ENCODE measurements at places on chromosomes 2 and 18. TPM values are rescaled to one million over a fixed set of nuclear protein-coding genes. Genes with fewer than 3 reads are reported as not detected.

GRCh38 chr2:158502974-158503373 is 46.2 kb downstream of the PKP4 start:
- peak; percentile 89 for DNase-seq

DNA sequence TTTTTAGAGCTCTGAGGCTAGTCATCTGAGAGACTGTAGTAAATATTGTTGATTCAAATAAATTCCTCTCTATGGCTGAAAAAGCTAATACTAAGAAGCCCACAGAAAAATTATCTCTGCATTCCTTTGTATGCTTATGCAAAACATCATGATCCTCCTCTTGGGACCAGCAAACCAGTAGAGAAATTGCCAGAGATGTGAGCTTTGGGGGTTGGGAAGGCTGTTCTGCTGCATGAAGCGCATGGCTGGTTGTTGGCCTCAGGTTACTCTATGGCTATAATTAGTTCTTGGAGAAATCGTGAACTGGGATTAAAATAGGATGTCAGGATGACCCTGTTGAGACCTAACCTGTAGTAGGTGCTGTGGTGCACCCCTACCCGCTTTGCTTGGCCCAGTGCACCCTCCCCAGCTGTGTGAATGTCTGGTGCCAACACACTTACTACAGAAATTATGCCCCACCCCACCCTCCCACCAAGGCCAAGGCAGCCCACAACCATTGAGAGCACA is 35.5 kb upstream of the C1D start:
- no peak for DNase-seq

DNA sequence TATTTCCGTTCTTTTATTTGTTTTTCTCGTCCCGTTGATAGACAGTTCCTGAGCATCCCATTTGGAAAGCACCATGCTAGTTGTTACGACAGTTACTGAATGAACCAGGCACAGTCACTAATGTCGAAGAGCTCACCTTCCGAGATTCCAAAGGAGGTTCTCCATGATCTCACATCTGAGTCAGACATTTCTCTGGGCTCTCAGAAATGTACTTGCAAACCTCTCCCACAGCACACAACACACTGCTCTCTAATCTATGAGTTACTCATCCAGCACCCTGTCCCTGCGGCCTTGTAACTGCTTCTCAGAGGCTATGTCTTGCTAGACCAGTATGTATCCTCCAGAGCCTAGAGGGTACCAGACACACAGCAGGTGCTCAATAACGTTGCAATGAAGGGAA is 174.7 kb downstream of the DNER start:
- no peak for DNase-seq

DNA sequence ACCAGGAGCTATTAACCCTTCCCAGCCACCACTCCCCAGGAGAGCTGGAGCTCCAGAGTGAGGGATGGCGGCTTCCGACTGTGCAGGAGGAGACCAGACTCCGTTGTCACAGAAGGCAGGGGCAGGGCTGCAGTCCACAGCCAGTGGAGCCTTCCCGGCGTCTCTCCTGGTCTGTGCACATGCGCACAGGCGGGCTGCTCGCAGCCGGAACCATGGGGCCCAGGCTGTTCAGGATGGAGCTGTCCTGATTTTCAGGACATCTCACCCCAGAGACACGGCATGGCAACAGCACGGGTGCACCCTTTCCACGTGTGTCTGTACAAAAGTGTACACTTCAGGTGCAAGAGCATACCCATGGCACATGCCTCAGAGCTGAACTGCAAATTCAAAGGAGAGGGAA is 28.9 kb downstream of the EIPR1 start:
- no peak for DNase-seq

DNA sequence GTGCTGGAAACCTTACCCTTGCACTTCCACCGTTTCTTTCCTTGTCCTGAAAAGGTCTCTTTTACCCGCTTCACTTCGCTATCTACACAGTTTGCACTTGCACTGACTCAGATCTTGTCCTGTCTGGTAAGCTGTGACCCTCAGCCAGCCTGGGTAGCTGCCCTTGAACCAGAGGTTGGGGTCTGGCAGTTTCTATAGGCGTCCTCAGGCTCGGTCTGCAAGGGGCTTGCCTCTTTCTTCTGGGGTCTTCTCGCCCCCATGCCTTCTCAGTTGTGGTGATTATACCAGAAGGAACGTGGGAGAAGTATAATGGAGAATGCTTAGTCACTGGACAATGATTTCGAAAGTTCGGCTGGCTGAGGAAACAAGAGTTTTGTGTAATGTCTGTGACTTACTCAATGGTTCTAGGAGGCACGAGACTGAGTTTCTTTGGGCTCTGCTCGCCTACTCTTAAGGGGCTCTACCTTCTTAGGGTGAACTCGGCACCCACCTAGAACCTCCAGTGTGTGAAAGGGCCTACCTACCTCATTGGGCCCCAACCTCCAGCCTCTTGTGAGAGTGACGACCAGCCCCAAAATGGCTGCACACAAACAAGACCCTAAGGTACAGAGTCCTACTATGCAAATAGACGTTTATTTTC is 6.9 kb upstream of the STAT1 start:
- peak; percentile 94 for DNase-seq

TANC1 gene
- total RNA-seq = 49.9 TPM

DNA sequence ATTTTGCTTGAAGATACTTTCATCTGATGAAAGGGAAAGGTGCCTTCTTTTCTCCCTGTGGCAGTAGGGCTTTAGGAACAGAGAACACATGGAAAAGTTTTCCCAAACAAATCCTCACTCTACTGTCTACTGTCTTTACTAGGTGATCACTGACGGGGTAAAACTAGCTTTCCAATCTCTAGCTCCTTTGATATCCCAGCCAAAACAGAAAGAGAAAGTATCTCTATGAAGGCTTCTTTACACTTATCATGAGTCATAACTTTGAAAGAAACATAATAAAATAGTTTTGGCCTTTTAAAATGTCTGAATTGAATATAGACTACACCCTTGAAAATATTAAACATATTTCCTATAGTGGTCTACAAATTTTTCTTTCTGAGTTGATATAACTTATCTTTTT is 214.5 kb downstream of the DSEL start:
- peak; percentile 72 for DNase-seq

GRCh38 chr2:23409248-23409647 is 24.3 kb downstream of the KLHL29 start:
- no peak for DNase-seq

KLHL30 gene
- total RNA-seq = 0.43 TPM

RAB27B gene
- 3.9 TPM for total RNA-seq

DNA sequence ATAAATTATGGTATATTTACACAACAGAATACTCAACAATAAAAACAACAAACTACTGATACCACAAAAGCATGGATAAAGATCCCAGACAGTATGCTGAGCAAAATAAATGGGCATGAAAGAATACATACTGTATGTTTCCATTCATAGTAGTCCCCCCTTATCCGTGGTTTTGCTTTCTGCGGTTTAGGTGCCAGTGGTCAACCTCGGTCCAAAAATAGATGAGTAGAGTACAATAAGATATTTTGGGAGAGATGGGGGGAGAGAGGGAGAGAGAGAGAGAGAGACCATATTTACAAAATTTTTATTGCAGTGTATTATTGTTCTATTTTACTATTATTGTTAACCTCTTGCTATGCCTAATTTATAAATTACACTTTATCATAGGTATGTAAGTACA is 21.0 kb upstream of the TGFA start:
- DNase-seq = no peak

DNA sequence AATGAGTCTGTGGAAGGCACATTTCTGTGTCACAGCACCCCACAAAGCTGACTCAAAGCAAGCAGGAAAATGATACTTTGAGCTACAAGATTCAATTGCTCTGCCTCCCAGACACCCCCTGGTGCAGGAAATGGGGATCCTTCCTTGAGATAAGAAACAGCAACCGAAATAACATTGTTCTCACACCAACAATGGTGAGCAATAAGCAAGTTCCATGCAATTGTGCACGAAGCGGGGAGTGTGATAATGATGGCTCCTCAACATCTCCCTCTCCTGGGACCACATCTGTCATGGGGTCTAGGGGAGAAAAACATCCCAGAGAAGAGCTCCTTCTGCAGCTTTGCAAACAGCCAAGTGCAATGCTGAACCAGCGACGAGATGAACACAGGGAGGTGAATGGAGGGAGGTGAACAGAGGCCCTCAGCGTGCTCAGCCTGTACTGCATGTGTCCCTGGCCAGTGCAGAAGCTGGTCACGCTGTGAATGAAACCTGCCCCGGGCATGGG is 67.7 kb downstream of the PDCL3 start:
- DNase-seq = no peak

RBM44 gene
- total RNA-seq = 0.97 TPM

GRCh38 chr2:100767810-100768806 is 51.8 kb upstream of the NPAS2 start:
- peak; percentile 37 for DNase-seq

DNA sequence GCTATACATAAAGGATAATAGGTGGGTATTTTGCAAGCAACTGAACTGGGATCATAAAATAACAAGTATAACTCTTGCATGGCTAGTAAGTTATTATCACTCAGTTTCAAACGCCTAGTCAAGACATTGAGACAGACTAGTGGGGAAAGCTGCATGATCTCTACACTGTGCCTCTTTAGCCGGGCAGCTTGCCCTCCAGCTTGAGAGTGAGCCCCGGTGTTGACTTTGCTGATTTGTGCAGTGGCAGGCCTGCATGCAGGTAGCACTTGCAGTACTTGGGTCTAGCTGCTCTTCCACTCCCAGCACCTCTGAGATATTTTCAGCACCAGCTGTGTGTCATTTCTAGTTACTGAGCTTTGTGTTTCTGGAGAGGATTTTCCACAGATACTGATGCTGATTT is 118.8 kb upstream of the DAPL1 start:
- no peak for DNase-seq

- DNase-seq = no peak
These were observed 193.4 kb upstream of the HDAC4 start for GRCh38 chr2:239594019-239594771.

DNA sequence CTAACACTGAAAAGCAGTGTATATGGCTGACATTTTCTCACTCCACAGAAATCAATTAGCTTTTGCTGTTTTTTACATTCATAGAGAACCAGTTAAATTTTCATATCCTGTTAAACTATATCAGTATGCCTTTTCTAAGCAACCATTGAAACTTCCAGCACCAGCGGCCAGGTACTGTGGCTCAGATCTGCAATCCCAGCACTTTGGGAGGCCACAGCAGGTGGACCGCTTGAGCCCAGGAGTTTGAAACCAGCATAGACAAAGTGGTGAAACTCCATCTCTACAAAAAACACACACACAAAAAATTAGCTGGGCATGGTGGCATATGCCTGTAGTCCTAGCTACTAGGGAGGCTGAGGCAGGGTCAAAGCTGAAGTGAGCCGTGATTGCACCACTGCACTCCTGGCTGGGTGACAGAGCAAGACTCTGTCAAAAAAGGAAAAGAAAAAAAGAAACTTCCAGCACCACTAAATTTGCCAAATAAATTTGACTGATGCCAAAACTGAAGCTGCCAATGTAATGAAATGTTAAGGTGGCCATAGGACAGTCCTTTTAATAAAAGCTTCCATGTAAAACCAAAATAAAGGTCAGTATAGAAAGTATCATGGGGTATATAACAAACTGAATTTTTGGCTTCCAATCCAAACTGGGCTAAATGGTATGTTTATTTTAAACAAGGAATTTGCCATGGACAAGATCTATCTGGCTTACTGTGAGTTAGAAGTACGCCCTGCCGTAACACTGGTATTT is 3.5 kb downstream of the SFT2D3 start:
- DNase-seq = no peak

- peak; percentile 73 for DNase-seq
These were observed at the start of gene CASP8 for GRCh38 chr2:201260302-201260800. Gene CASP8 (plus strand): TSS chr2:201260536. CDS start chr2:201266487, 5,951 bp downstream.

GRCh38 chr18:35296060-35296459 is 6.0 kb upstream of the ZSCAN30 start:
- no peak for DNase-seq

DSG4 gene
- not detected for total RNA-seq

GLB1L gene
- total RNA-seq = 15.5 TPM

DNA sequence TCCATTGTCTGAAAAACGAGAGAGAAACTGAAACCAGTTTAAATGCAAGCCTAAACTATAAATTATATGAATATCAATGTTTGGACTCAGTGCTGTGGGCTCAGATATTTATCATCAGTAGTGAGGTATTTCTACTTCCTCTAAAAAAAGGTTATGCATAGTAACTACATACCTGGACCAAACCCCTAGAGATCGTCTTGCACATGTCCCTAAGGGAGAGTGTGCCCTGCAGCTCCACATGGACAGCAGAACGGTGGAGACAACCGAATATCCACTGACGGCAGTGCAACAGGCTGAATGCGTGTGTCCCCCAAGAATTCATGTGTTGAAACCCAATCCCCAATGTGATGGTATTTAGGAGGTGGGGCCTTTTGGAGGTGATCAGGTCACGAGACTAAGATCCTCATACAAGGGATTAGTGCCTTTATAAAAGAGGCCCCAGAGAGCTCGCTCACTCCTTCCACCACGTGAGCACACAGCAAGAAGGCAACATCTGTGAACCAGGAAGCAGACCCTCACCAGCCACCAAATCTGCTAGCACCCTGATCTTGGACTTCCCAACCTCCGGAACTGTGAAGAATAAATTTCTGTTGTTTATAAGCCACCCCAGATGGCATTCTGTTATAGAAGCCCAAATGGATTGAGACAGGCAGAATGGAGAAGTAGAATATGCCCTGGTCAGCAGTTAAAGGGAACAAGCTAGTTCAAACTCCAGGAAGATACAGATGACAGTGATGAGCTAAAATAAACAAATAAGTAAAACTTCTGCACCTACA is 208.4 kb downstream of the ANAPC1 start:
- no peak for DNase-seq

GRCh38 chr2:14616342-14616741 is 16.2 kb upstream of the LRATD1 start:
- DNase-seq = no peak

- DNase-seq = peak; percentile 64
These were observed 29.5 kb downstream of the GLI2 start for GRCh38 chr2:120764991-120765677.

DNA sequence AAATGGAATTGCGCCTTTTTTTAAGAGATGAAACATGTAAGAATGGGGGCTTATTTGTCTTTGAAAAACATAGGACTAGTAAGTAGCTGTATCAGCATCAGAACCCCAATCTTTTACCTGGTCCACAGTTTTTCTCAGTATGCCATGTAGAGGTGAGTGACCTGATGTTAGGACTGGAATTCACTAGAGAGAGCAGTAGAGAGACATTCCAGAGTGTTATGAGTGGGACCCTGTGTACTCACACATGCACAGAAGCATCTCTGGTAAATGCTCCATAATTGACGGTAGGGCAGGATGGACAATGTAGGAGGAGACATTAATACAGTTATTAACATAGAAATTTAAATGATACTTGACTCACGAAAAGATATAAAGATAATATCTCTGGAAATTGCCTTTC is 1.4 kb upstream of the GALNT13 start:
- no peak for DNase-seq

Data from fibroblast of villous mesenchyme (primary cell).